ENCODE measurements at places on chromosomes 13 and 19.

DNA sequence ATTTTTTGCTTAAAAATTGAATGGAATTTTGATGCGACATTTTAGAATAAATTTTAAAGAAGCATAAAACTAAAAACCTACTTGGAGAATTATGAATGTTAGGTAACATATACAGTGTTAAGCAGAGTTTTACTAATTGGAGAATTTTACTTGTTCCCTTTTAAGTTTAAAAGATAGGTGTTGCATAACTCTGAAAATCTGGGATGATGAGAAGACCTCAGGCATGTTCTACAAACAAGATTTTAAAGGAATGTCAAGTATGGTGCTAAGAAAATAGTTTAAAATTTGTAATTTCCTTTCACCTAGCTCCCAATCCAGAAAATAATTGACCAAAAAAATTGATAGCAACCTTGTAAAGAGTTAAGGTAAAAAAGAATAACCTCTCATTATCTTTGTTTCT, 135.8 kb downstream of the RFC3 start:
- no peaks in the 10 kb centered on the region for H3K27me3 ChIP-seq
- no peaks in the 10 kb centered on the region for H3K4me1 ChIP-seq
- DNase-seq = no peak
- no peak overlapping the region for H3K27ac ChIP-seq

DNA sequence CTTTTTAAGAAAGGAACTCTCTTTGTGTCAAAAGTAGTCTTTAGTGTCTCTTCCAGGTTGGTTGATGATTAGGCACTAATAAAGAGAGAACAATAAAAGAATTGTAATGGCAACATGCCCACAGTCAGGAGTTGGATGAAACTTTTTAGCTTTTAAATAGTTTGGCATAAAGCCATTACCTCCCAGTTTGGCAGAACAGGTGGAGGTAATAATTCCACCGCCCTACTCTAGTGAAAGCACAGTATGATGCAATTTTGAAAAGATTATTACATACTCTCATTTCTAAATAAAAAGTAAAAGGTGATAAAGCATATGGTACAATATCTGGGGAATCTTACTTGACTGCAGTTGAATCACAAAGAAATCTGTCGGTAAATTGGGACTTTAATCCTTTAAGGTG, 497.6 kb downstream of the SUCLA2 start:
- H3K36me3 ChIP-seq = no peaks in the 10 kb centered on the region
- no peak for DNase-seq
- H3K27ac ChIP-seq = no peak overlapping the region
- no peak overlapping the region for H3K4me3 ChIP-seq

DNA sequence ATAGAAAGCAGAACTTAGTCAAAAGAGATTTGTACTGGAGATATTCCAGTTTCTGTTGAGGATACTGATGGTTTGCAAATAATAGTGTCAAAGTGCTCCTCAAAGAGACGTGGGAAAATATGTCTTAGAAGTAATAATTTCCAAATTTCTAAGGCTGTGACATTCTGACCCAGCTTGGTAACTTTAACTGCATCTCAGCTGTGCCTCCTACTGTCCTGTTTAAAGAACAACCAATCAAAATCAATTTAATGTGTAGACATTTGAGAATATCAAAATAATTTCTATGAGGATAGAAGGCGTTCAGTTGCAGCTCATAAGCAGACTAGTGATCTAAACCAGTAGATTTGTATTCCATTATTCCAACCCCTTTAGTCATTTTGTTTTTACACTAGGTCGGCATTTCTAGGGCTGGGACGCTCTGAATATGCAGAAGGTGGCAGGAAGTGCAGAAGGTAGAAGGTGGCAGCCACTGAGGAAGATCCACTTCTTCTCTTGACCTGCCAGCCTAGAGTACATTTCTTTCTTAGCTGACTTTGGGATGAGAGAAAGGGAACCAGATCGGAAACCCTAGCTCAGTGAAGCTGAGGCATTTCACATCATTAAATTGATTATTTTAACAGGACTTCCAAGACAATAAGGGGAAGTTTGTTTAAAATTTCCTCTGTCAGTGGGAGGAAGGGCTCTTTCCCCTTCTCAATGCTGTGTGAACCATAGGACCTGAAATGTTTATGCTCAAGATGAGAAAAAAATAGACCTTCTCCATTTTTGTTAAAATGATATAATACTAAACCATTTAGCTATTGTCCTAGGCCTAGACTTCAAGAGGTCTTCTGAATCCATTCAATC, 67.5 kb downstream of the COL4A1 start:
- H3K36me3 ChIP-seq = no peaks in the 10 kb centered on the region
- no peaks in the 10 kb centered on the region for H3K4me1 ChIP-seq
- H3K27me3 ChIP-seq = peaks cover 7% of the 10 kb centered on the region
- DNase-seq = no peak
- no peak overlapping the region for H3K4me3 ChIP-seq

DNA sequence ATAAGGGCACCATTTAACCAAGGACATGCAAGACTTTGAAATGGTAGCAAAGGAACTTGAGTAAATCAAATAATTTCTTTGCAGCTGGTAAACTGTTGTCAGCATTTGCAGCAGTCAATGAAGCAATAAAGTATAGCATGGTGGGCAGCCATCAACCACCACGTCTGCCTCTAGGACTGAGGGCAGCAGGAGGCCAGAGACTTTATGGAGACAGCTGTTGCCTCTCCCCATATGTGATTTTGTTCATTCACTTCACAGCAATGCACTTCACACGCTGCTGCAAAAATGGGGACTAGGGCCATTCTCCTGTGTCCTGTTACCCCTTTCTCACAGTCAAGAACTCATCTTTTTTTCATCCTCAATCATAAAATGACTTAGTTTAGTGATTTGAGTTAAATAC, 51.3 kb upstream of the PCDH9 start:
- no peak for DNase-seq
- no peaks in the 10 kb centered on the region for H3K4me1 ChIP-seq
- H3K27ac ChIP-seq = no peak overlapping the region
- no peaks in the 10 kb centered on the region for H3K27me3 ChIP-seq
- no peaks in the 10 kb centered on the region for H3K36me3 ChIP-seq

DNA sequence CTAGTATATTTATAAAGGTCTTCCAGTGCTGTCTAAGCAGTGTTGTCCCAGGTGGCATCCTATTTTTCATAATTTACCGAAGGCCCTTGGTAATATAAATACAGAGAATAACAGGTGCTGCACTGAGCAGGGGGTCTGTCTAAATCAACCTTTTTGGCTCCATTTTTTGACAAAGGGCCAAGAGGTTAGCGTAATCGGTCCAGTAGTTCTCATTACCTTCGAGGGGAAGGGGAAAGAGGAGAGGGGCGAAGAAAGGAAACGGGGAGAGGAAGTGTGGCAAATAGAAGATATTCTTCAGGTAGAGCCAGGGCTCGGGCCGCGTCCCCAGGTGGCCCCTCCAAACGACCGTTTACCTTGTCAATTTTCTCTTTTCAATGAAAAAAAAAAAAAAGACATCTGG, 749 bp upstream of the PAN3 start:
- H3K27me3 ChIP-seq = no peaks in the 10 kb centered on the region
- peaks cover 9% of the 10 kb centered on the region for H3K36me3 ChIP-seq
- H3K27ac ChIP-seq = peak overlapping the region; percentile 97
- H3K4me3 ChIP-seq = peak overlapping the region; percentile 91
- H3K4me1 ChIP-seq = peaks cover 29% of the 10 kb centered on the region

- no peaks in the 10 kb centered on the region for H3K27me3 ChIP-seq
- H3K4me1 ChIP-seq = no peaks in the 10 kb centered on the region
- DNase-seq = no peak
- H3K36me3 ChIP-seq = no peaks in the 10 kb centered on the region
- H3K27ac ChIP-seq = no peak overlapping the region
These were observed 58.7 kb downstream of the SIAH3 start for GRCh38 chr13:45792827-45793303.
